Peyer's patch (tissue), 4 donors: ENCODE measurements at places on chromosomes 13 and 19.

GRCh38 chr19:41545547-41545946 is 30.4 kb upstream of the CEACAM21 start:
- DNase-seq, result peak; percentile 70

DNA sequence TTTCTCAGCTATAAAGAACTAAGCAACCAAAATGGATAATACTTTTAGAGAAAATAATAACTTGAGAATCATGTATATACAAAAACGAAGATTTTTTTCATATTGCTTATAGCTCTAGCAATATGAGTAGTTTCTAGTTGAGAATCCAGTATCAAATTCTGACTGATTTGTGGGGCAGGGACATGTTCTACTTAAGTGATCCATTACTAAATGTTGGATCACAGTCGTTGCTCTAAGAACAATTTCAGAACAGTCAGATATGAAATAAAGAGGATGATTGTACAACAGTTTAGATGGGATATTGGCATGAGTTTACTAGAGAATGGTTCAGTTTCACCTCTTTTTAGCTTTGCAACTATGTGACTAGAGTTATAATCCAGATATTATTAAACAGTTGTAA is 39.9 kb downstream of the SOX21 start:
- DNase-seq, result no peak

GRCh38 chr19:48742096-48742495 is 1.7 kb upstream of the RASIP1 start:
- DNase-seq, result no peak

- DNase-seq, result no peak
Measured at GRCh38 chr13:80314711-80315653, 25.9 kb downstream of the SPRY2 start.

DNA sequence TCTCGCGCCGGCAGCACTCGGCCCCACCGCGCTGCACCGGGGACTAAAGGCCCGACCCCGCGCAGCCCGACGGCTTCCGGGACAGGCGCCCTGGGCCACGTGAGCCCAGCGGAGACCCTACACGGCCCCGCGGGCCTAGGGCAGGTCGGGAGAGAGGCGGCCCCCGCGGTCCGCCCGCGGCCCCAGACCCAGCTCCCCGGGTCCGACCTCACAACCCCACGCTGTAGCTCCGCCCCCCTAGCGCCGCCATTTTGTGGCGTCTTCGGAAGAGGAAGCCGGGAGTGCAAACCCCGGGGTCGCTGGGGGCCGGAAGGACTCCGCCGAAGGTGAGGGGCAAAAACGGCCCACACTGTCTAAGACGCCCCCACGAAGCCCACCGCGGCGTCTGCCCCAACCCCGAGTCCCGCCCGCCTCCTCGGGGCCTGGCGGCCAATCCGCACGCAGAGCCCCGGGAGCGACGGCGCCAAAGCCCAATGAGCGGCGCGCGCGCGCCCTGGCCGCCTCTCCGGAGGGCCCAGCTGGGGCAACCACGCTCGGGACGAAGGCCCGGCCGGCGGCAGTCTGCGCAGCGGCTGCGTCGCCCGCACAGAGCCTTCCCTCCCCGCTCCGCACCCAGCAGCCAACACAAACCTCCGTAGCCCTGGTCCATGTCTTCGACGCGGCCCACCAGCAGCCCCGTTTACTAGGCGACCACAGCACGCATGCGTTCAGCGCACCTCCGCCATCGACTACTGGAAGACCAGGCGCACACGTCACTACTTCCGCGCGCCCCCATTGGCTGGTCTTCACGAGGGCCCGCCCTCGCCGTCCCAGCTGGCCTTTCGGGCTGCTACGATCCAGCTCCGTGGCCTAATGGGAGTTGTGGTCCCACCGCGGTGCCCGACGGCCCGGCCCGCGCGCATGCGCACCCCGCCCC is at the start of gene AKAP8:
TSS of gene AKAP8 (minus strand) at position 705 of the 916 bp plus-strand sequence. CDS start at position 649, 56 bp downstream.
- DNase-seq, result peak; percentile 97

GRCh38 chr19:56980906-56981305 is 138.9 kb upstream of the USP29 start:
- DNase-seq, result no peak

- no peak for DNase-seq
Measured at GRCh38 chr19:49869009-49869483, 1.7 kb upstream of the PNKP start.

DNA sequence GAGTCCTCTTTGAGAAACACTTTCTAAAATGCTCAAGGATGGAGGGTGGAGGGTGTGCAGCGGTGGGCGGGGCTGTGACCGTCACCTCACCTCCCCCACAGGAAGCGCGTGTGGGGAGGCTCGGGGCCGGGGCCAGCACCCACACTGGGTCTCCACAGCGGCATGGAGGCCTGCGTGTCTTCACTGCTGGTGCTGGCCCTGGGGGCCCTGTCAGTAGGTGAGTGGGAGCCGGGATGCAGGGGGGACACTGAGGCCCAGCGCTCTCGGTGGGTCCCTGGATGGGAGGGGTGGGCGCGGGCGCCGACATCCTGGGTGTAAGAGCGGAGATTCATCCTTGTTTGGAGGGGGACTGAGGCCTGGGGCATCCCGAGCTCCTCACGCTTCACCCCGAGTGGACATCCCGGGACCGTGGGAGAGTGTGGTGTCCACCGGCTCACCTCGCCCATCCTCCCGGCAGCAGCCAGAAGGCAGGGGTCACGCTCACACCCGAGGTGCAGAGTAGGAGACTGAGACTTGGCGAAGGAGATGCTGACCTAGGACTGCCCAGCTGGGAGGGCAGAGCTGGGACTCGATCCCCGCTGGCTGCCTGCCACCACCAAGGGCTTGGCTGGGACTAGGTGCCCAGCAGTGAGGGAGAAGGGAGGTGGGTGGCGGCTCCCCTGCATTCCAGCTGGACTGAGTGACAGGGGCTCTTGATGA is at the start of gene GZMM:
TSS of gene GZMM (plus strand) at position 144 of the 699 bp plus-strand sequence. CDS start at position 163, 19 bp downstream.
- peak; percentile 73 for DNase-seq

DNA sequence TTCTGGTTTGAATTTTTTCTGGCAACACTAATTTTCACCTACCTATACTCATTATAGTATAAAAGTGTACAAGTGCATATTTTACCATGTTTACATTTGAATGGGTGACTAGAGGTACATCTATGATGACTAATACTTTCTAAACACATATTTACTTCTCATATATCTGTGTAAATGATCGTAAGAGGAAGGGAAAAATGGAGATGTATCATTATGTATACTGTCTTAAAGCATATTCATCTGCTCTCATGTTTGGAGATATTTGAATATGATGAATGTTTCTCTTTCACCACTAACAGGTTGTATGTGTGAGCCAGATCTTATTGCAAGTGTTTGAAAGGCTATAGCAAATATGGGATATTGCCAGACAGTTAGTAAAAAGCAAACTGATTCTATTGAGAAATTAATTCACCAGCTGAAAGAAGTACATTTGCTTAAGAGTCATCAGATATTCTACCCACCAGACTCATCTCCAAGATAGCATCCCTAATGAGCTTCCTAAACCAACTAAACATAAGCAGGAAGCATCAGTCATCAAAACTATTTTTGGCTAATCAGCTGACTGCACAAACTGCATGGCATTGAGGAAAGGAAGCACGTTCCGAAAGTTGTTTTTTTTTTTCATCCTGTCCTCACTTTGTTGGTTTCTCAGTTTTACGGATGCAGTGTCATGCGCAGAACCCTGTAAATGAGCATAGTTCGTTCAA is 738.2 kb downstream of the GPC5 start:
- DNase-seq, result no peak

GRCh38 chr13:42337808-42338600 is 66.1 kb downstream of the AKAP11 start:
- DNase-seq, result no peak

- no peak for DNase-seq
Measured at GRCh38 chr19:5020368-5020767, 51.5 kb downstream of the KDM4B start.

- DNase-seq, result no peak
Measured at GRCh38 chr13:94090773-94091480, 388.6 kb downstream of the DCT start.

DNA sequence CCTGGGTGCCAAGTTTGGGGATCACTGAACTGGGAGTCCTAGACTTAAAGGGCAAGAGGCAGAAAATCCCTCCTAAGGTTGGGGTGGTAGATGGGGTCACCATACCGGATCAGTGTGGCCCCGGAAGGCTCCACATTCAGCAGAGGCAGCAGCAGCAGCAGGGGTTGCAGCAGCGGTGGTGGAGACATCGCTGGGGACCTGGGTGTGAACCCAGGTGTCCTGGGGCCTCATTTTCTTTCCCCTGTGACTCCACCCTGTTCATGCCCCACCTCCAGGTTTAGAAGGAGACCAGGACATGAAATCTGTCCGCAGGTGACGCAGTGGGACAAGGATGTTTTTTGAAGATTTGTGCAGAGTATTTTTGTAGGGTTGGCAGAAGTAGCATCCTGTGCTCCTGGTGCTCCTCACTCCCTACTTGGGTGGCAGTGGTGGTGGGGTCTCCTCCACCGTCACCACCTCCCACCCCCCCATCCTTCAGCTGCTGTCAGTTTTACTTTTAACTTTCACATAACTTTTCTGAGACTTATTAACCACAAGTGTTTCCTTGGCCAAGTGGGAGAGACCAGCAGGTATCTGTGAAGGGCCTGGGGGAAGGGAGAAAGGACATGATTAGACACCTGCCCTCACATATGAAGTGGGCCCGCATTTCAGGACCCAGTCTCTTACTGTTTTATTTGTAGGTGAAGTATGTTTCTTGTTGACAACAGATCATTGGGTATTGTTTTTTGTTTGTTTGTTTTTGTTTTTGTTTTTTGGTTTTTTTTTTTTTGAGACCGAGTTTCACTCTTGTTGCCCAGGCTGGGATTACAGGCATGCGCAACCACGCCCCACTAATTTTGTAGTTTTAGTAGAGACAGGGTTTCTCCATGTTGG is at the start of gene NAPSA:
TSS of gene NAPSA (minus strand) at position 206 of the 873 bp plus-strand sequence. CDS start at position 188, 18 bp downstream.
- no peak for DNase-seq

DNA sequence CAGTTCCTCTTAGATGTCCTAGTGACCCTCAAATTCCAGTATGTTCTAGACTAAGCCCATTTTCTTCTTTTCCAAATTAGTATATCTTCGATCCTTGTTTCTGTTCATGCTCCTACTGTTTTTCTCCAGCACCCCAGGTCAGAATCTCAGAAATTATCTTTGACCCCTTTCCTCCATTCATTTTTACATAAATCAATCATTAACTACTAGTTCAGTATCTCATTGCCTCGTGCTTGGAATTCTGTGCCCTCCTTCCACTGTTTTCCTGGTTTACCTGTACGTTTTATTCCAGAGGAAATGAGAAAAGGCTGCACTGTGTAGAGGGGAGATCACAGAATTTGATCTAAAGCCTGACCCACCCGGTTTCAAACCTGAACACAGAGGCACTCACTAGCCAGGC is 107.9 kb downstream of the LRCH1 start:
- no peak for DNase-seq

DNA sequence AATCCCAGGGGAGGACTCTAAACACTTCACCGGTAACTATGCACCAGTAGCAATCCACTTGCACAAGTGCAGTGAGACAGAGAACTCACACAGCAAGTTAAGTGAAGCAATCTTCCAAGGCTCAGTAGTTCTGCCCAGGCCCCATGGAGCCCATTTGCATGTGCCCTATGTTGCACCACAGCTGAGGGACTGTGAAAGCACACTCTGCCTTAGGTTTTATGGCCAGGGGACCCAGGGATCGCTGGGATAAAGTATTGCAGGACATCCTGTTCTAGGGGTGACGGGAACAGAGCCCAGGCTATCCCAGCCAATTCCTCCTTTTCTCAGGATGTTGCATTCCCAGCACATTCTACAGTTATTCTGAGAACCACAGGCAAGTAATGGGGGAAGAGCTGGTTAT is 6.0 kb upstream of the AMER2 start:
- no peak for DNase-seq
